ENCODE measurements at places on chromosomes 3 and 15.

GRCh38 chr15:56868170-56868569, 50.3 kb upstream of the TCF12 start:
- DNase-seq: no peak

GRCh38 chr15:93954985-93955571, 276.3 kb upstream of the MCTP2 start:
- DNase-seq: no peak

DNA sequence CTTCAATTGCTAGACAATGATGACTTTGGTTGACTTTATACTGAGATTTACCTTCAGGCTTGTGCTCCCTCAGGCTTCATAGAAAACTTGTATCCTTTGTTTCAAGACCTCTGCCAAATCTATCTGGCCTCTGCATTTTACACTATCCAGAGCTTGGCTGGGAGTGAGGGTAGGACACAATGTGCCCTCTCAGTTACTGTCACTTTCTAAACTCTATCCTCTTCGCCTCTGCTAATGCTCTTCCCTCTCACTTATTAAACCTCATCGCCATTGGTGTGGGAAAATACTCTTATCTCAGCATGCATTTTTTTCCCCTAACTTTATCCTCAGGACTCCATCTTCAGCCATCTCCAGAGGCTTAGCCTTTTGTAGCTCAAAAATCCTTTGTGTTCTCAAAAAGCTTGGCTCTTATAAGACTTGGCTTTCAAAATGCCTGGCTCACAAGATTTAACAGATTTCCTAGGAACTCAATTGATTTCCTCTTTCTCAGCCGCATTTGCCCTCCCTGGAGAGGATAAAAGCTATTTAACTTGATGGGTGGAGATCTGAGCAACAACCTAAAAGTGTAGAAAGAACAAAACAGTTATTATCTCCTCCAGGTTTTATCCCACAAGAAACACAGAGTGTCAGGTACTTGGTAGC, 28.3 kb downstream of the SUCNR1 start:
- DNase-seq: no peak

- peak; percentile 65 for DNase-seq
These were observed 57.9 kb downstream of the ARHGAP31 start for GRCh38 chr3:119352034-119352609.

DNA sequence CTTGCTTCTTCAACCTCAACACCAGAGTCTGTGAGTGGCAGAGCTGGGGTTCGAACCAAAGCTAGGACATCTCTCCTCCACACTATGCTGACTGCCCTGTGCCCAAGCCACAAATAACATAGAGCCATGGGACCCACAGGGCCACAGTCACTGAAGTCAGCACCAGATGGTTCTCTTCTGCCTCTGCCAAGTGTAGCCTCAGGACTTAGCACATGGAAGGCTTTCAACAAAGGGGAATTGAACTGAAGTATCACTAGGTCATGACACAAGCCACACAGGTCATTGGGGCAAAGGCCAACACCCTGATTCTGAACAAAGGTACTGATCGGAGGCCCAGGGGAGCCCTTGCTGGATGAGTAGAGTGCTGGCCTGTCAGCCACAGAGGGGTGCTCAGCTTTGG, 83.6 kb downstream of the BDH1 start:
- DNase-seq: no peak

- no peak for DNase-seq
These were observed 226.7 kb upstream of the MCTP2 start for GRCh38 chr15:94004697-94005096.

GRCh38 chr3:195548987-195549386, 5.9 kb upstream of the PPP1R2 start:
- DNase-seq: no peak

DNA sequence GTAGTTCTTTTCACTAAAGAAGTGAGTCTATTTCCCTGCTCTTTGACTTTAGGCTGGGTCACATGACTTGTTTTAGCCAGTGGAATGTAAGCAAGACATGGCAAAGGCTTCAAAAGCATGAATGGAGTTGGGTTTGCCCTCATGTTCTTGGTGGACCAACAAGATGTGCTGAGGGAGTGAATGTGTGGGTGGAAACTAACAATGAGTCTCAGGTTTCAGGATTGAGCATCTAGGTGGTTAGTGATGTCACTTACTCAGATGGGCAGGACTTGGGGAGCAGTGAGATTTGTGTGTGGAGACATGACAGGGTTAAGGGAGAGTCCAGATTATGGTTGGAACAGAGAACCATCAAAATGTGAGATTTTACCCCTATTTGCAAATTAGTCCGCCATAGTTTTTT, 181.4 kb upstream of the UBE2E1 start:
- no peak for DNase-seq

- no peak for DNase-seq
These were observed 12.9 kb downstream of the NLGN1 start for GRCh38 chr3:173410436-173410835.

DNA sequence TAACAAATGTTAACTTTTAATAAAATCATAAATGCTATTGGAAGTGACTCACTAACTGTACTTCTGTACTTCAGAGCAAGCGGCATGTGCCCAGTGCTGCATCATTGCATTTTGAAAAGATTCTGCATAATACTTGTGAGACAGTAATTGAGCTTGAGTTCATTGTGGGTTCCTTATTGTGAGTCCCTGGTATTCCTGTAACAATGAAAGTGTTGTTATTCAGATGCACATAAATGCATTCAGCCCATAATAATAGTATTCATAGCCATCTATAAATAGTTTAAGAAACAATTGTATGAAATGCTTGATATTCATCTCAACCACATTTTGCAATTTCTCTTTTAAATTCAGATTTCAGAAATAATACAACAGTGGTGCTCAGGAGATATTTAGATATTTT, 976.4 kb downstream of the CADM2 start:
- no peak for DNase-seq

- DNase-seq: no peak
These were observed 536.7 kb upstream of the LMCD1 start for GRCh38 chr3:7964899-7965298.

DNA sequence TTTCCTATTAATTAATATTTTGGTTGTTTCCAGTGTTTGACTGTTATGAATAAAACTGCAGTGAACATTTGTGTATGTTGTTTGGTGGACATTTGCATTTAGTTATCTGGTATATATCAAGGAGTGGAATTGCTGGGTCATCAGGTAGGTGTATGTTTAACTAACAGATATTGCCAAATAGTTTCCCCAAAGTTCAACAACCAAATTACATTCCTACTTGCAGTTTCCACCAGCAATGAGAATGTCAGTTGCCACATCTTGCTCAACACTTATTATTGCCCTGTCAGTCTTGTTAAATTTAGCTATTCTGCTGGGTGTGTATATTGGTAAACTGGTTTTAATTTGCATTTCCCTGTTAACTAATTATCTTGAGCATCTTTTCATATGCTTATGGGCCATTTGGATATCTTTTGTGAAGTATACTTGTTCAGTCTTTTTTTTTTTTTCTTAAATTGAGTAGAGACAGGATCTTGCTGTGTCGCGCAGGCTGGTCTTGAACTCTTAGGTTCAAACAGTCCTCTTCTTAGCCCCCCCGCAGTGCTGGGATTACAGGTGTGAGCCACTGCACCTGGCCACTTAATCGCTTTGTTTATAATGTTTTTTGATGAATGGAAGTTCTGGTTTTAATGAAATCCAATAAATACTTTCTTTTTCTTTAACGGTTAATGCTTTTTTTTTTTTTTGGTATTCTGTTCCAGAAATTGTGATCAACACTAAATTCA, 7.9 kb downstream of the FEM1B start:
- DNase-seq: peak; percentile 78

DNA sequence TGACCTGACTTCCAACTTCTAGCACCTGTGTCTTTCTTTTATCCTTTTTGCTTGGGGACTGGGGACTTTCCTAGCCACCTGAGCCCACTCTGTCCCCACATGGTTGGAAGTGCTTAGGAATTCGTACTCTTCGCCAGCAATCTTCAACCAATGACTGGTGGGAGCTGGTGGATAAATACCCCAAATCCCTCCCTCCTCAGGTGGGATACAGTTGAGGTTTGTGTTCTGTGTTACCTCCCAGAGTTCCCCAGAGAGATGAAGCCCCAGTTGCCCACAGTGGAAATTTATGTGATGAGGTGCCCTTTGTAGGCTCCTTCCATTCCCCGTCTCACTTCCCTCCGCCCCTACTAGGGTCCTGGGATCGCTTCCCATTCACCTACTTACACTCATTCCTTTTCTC, 40.1 kb upstream of the CFAP161 start:
- no peak for DNase-seq

DNA sequence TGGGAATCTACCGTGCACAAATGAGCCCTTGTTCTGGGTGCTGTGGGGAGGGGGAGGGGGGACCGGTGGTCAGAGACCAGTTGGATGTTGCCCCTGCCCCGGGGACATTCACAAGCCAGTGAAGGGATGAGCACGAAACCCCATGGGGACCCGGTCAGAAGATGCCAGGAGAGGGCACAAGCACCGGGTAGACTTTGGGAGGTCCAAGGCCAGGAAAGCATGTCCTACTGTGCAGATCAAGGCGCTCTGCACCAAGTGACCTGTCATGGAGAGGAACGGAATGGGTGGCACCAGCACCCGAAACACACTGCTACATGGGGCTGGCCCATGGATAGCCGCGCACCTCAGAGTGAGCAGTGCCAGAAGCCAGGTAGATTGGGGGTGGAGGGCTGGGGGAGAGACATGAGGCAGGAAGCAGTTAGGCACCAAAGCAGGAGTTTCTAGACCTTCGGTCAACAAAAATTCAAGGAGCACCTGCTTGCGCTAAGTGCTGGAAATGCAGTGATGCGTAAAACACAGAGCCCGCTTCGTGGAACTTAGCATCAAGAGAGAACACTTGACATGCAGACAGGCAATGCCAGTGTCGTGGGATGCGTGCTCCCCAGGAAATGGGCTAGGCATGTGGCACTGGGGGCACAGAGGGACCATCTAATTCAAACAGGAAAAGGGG, 99.1 kb downstream of the CPN2 start:
- DNase-seq: no peak

DNA sequence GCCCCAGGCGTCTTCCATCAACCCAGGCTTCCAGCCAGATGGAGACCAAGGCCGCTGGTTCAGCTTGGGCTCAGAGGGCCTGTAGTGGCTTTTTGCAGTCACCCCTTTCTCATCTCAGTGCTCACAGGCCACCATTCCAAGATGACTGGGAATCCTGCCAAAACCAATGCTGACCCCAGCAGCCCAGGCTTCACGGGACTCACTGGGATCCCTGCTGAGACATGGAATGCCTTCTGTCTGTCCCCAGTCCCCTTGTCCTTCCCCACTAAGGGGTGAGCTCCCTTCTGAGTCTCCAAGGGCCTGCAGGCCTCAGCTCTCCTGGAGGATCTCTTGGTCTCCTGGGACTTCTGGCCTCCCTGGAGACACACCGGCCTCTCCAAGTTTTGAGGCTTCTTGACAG, 77.4 kb upstream of the SEC13 start:
- DNase-seq: no peak

GRCh38 chr3:24845524-24846155, 351.0 kb upstream of the THRB start:
- DNase-seq: no peak

DNA sequence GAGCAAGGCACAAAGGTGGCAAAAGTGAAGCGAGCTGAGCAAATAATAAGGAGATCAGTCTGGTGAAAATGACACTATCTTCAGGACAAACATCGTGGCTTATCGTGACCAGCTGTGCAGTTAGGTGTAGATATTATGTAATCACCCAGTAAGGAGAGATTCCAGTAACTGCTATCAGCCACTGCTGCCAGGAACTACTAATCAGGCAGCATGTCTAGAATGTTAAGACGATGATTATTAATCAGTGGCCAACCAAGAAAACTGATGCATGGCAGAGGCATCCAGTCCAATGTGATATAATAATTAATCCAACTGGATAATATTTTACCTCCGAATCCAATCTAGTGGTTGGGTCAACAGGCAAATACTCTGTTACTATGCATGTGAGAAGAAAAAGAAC, 252.7 kb upstream of the ZPLD1 start:
- no peak for DNase-seq

DNA sequence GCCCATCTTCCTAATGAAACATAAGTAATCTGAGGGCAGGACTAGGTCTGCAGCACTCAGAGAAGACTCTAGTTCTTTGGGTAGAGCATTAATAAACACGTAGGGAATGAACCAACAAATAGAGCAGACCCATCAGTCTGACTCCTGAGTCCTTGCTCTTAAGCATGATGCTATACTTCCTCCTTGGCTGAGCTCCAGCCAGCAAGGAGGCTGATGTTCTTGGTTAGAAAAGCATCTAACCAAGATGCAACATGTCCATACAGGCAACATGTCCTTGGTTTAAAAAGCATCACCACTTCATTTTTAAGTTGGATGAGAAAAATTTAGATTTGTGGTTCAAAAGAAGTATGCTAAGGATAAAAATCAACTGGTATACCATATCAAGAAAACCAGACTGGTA, 8.5 kb upstream of the MYH15 start:
- peak; percentile 9 for DNase-seq

GRCh38 chr3:189710620-189711402, 79.6 kb downstream of the TP63 start:
- no peak for DNase-seq

GRCh38 chr15:36960179-36960946, 140.0 kb downstream of the MEIS2 start:
- DNase-seq: no peak

- no peak for DNase-seq
These were observed 347.5 kb upstream of the TMCO5A start for GRCh38 chr15:37586976-37587375.

- no peak for DNase-seq
These were observed 6.0 kb downstream of the NCKIPSD start for GRCh38 chr3:48679411-48680391.

DNA sequence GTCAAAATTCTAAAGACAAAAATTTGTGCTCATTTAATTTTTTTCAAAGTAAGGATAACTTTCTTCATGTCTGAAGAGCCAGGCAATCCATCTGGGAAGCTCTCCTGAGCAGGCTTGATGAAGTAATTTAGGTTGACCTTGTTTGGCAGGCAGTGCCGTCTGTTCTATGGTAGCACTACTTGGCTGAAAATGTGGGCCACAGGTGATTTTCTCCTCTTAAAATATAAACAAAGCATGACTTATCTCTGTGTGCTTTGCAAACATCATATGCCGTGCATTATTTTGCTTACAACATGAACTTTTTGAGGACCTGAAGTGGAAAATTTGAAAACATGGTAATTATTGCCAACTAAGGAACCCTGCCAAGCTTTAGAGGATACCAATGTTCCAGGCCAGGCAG, 143.2 kb downstream of the RAP2B start:
- DNase-seq: no peak

GRCh38 chr3:52230461-52230860, 5.0 kb upstream of the TLR9 start:
- DNase-seq: no peak

GRCh38 chr3:177608443-177608842, 411.2 kb upstream of the TBL1XR1 start:
- DNase-seq: no peak

GRCh38 chr15:64148581-64148980, 3.0 kb upstream of the SNX22 start:
- no peak for DNase-seq

All from AML-193 (cell line).